Stimulated activated CD4-positive, alpha-beta T cell treated with anti-CD3 and anti-CD28 coated beads, TNF-alpha, amount 100 ng/mL, for 48 hours (primary cell): ENCODE measurements at places on chromosomes 13 and 19.

GRCh38 chr13:47109028-47109427, 212.2 kb upstream of the HTR2A start:
- DNase-seq: no peak

GRCh38 chr13:76954538-76954937, 6.2 kb downstream of the ACOD1 start:
- DNase-seq: no peak

DNA sequence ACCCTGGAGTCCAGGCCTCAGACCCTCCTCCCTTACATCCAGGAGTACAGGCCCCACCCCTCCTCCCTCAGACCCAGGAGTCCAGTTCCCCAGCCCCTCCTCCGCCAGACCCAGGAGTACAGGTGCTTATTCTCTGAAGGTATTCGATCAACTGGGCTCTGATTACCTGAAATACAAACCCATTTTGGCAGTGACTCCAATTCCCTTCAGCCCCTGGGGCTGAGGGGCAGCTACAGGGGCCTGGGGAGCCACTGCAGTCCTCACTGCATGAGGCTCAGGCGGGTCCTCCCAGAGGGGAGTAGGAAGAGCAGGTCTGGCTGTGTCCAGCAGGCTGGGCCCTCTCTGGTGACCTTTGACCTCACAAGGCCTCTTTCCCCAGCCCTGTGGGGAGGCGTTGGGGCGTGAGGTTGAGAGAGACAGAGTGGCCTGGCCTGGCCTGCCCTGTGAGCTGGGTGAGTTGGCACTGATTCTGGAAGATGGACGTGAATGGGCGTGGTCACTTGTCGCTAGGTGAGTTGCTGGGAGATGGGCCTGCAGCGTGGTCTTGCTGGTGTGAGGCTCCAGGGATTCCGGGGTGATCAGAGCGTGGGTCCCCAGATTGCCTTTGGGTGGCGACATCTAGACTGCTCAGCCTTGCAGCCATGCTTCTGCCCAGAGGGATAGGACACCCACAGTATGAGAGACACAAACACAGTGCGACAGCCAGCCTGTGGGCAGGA, 3.1 kb downstream of the BCAT2 start:
- no peak for DNase-seq

- no peak for DNase-seq
Measured at GRCh38 chr19:4583961-4584669, 24.6 kb upstream of the SEMA6B start.

DNA sequence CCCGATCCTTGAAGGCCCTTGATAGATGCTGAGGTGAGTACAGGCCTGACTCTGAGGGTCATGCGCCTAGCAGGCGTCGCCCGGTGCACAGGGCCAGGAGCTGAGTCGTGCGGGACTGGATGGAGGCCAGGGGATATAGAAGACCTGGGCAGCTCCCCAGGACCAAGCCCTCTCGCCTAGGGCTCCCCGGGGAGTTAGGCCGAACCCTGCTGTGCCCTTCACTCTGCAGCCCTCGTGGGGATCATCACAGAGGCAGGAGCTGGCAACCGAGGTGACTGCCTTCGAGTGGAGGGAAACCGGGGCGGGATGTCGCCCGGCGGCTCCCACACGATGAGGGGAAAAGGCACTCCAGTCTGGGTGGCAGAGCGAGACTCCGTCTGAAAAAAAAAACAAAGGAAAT, 11.7 kb downstream of the CSNK1G2 start:
- no peak for DNase-seq
